ENCODE measurements at places on chromosomes 16 and 17.

GRCh38 chr17:42704837-42705494, 22.6 kb downstream of the CNTNAP1 start:
- no peak for DNase-seq

GRCh38 chr17:45008216-45008615, 40.1 kb upstream of the C1QL1 start:
- DNase-seq = no peak

GRCh38 chr16:52069866-52070265, 477.1 kb downstream of the TOX3 start:
- peak; percentile 77 for DNase-seq

DNA sequence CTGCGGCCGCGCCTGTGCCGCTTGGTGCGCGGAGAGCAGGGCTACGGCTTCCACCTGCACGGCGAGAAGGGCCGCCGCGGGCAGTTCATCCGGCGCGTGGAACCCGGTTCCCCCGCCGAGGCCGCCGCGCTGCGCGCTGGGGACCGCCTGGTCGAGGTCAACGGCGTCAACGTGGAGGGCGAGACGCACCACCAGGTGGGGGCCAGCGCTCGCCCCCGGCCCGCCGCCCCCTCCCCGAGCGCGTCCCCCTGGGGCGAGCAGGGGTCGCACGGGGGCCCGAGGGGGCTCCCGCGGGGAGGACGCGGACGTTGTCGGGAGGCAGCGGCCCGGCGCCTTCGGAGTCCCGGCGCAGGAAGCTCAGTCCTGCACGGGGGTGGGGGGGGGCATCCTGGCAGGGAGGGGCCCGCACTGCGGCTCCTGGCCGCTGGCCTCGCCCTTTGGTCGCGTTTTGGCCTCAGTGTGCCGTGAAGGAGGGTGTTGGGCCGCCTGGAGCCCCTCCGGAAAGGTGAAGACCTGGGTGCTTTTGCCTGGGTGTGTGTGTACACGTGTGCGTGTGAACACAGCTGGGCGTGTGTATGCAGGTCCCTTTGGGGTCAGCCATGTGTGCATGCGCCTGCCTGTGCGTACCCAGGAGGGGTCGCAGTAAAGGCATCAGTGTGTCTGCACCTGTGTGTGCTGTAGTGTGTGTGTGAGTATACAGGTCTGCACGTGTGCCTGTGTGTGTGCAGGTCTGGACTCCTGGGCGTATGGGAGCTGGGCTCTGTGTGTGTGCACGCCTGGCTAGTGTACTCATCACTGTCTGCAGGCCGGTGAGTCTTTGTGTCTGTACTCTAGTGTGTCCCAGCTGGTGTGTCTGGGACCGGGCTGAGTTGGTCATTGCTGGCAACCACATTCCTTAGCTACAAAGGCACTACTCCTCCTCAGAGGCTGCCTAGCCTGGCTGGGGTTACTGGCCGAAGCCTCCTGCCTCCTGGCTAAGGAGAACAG, 615 bp downstream of the NHERF2 start:
- DNase-seq = no peak

DNA sequence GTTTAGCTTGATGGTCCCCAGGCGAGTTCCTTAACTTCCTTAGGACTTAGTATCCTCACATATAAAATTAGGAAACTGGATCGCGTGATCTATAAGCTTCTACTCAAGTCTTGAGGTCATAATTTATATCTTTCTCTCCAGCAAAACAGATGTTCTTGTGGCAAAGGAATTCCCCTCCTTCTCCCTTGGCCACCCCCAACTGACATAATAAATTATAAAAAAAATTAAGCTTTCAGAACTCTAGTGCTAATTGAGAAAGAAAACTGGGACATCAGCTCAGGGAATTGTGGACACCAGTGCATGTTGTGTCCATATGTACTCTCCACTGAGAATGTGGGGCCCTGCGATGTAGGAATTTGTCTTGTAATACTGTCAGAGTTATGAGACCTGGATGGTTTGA, 13.5 kb downstream of the GNAO1 start:
- DNase-seq = no peak

GRCh38 chr17:75594499-75595283, 7.1 kb downstream of the MYO15B start:
- DNase-seq = peak; percentile 70

DNA sequence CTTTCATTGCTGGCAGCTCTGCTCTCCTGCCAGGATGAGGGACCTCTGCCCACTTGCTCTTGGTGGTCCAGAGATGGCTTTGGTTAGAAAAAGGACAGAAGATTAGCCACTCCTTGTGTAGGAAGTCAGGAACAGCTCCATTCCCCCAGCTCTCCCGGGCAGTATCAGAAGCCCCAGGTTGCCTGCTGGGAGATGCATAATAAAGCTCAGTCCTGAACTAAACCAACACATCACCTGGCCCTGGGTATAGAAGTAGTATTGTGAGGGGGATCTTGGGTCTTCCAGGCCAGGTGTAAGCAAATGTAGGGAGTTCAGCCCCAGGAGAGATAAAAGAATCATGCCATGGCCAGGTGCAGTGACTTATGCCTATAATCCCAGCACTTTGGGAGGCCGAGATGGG, 52.4 kb downstream of the NEUROD2 start:
- no peak for DNase-seq

GRCh38 chr16:72255786-72256185, 83.8 kb upstream of the PMFBP1 start:
- no peak for DNase-seq

DNA sequence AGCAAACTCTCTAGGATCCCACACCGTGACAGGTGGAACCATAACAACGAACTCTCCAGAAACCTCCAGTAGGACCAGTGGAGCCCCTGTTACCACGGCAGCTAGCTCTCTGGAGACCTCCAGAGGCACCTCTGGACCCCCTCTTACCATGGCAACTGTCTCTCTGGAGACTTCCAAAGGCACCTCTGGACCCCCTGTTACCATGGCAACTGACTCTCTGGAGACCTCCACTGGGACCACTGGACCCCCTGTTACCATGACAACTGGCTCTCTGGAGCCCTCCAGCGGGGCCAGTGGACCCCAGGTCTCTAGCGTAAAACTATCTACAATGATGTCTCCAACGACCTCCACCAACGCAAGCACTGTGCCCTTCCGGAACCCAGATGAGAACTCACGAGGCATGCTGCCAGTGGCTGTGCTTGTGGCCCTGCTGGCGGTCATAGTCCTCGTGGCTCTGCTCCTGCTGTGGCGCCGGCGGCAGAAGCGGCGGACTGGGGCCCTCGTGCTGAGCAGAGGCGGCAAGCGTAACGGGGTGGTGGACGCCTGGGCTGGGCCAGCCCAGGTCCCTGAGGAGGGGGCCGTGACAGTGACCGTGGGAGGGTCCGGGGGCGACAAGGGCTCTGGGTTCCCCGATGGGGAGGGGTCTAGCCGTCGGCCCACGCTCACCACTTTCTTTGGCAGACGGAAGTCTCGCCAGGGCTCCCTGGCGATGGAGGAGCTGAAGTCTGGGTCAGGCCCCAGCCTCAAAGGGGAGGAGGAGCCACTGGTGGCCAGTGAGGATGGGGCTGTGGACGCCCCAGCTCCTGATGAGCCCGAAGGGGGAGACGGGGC, 1.3 kb downstream of the SPN start:
- DNase-seq = no peak

- no peak for DNase-seq
These were observed 221.1 kb upstream of the GSE1 start for GRCh38 chr16:85391769-85392583.

- DNase-seq = no peak
These were observed 5.2 kb downstream of the TMEM220 start for GRCh38 chr17:10724546-10725195.

GRCh38 chr17:56978441-56979090, 635 bp downstream of the SCPEP1 start:
- no peak for DNase-seq

DNA sequence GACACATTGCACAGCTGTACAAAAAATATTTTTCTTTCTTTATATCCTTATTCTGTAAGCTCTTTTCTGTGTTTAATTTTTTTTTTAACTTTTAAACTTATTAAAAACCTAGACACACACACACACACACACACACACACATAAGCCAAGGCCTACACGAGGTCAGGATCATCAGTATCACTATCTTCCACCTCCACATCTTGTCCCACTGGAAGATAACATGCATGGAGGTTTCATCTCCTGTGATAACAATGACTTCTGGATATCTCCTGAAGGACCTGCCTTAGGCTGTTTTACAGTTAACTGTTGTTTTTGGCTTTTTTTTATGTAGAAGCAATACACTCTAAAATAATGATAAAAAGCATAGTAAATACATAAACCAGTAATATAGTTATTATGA, 71.2 kb downstream of the TNRC6C start:
- DNase-seq = no peak

DNA sequence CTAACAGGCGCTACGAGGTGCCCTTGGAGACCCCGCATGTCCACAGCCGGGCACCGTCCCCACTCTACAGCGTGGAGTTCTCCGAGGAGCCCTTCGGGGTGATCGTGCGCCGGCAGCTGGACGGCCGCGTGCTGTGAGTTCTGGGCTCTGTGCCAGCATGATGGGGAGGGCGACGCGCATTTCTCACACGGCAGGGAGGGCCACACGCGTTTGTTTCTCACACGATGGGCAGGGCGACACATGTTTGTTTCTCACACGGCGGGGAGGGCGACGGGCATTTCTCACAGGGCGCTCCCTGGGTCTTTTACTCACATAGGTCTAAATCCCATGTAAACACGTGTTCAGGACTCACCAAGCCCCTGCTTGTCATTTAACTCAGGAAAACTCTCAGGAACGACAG, 4.4 kb downstream of the GAA start:
- DNase-seq = peak; percentile 50

Data from SHP77 (cell line).